ENCODE measurements at places on chromosomes 11 and 22.
A peak's percentile ranks its signal among the peaks of the same experiment; 100 is the strongest.

- DNase-seq = no peak
Measured at GRCh38 chr22:22759371-22759770, 115.0 kb downstream of the GGTLC2 start.

- no peak for DNase-seq
Measured at GRCh38 chr11:14308897-14309387, 50.0 kb downstream of the RRAS2 start.

DNA sequence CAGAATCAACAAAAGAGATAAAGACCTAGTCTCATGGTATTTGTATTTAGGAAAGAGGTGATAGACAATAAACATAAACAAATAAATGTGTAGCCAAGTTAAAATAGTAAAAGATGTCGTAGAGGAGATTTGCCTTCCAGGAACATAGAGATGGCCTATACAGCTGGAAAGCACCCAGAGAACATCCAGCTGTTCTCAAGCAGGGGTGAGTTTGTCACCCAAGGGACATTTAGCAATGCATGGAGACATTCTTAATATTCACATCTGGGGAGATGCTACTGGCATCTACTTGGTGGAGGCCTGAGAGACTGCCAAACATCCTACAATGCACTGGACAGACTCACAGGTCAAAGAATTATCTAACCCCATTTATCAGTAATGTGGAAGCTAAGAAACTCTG lies 88.3 kb downstream of the C11orf87 start:
- DNase-seq = no peak

- DNase-seq = no peak
Measured at GRCh38 chr11:46159680-46160079, 38.4 kb upstream of the PHF21A start.

DNA sequence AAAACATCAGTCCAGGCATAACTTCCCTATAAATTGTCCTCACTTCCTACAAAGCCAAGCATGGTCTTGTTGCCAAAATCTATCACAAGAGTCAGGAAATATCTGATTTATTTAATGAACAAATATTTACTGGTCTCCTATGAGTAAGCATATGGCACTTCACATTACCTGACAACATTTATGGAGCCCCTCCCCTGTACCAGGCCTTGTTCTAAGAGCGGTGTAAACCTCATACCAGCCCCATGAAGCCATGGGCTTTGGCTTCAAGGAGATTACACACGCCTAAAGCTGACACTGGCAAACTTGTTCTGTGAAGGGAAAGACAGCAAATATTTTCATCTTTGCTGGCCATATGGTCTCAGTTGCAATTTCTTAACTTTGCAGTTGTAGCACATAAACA lies 43.0 kb upstream of the EIF3D start:
- DNase-seq = no peak

- DNase-seq = peak; percentile 47
Measured at GRCh38 chr11:65430406-65431217, 8.0 kb downstream of the NEAT1 start.

GRCh38 chr11:59141673-59142460 lies 789 bp upstream of the FAM111A start:
- no peak for DNase-seq

DNA sequence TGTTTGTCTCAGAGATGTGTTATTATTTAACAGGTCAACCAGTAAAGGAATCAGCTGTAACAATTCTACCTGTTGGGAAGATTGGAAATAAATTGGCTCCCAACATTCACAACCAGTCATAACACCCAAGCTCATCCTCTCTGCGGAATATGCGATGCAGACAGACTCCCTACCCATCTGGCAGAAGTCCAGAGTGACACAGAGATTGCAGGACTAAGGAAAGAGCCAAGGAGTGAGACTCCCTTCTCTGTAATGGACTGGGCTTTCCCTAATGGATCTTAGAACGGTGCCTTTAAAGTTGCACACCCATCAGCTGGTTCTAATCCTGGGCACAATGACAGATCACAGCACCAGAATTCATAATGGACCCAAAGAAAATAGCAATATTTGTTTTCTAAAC lies 27.8 kb upstream of the UBASH3B start:
- DNase-seq = no peak

DNA sequence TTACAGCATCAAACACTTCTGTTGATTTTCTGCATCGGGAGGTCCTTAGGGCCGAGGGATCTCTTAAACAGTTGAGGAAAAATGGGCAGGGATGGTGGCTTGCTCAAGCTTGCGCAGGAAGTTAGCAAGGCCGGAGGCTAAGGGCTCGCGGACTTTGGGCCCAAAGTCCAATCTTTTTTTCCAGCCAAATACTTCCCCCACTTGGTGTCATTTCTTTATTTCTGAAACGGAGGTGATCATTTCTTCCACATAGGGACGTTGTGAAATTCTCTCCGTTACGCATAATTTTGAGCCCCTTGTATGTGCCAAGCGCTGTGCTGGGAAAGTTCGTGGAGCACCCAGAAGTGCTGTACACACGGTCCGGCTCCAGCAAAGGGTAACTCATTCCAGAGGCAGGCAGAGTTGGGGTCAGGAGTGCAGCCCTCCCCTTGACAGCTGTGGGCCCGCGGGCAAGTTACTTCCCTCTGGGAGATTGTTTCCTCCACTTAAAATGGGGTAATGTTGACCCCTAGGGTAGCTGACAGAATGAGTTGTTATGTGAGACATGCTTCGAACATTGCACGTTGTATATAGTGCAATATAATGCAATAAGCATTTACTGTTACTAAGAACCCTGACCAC lies 809 bp downstream of the MIEF1 start:
- DNase-seq = no peak

DNA sequence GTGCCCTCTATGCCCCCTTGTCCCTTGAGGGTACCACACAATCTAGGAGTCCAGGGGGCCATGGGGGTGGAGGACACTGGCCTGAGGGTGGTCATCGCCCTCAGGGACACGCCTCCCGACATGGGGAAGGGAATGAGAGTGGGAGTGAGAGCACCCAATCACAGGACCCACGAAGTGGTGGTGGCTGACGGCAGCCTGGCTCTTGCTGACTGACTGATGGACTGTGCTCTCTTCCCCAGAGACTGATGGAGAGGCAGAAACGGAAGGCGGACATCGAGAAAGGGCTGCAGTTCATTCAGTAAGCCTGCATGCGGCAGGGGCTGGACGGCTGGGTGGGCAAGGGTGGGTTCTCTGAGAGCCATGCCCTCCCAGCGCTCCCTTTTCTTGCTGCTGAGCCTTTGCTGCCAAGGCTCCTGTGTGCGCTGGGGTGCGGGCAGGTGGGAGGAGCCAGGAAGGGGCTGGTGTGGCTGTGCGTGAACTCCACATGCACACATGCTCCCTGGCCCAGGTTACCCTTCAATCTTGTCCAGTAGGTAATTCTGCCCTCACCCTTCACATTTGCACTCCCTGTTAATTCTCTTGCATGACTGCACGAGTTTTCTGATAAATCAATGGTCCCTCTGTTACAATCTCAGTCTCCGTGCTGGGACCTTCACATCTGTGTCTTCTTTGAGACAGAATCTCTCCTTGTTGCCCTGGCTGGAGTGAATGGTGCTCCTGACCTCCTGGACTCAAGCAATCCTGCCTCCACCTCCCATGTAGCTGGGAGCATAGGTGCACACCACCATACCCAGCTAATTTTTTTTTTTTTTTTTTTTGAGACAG lies 19.3 kb downstream of the ZC3H7B start:
- no peak for DNase-seq

DNA sequence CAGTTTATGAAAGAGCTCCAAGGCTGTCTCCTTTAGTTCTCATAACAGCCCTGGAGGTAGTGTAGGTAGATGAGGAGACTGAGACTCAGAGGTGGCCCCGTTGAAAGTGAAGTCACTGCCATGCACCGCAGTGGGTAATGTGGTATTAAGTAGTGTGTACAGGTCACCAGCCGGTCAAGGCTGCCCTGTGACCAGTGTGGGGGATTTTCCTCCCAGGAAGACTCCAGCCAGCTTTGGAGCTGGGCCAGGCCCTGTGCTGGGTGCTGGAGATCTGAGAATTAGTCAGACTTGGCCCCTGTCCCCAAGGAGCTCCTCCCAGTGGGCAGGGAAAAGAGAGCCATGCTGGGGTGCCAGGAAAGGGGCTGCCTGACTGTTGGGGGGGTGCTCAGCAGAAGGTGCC lies 5.3 kb downstream of the OMP start:
- no peak for DNase-seq

GRCh38 chr11:44229624-44230023 lies 80.3 kb downstream of the ALX4 start:
- DNase-seq = no peak

GRCh38 chr22:29769723-29770321 lies 2.7 kb downstream of the UQCR10 start:
- no peak for DNase-seq

- DNase-seq = no peak
Measured at GRCh38 chr22:38068641-38069371, 11.6 kb downstream of the PICK1 start.

DNA sequence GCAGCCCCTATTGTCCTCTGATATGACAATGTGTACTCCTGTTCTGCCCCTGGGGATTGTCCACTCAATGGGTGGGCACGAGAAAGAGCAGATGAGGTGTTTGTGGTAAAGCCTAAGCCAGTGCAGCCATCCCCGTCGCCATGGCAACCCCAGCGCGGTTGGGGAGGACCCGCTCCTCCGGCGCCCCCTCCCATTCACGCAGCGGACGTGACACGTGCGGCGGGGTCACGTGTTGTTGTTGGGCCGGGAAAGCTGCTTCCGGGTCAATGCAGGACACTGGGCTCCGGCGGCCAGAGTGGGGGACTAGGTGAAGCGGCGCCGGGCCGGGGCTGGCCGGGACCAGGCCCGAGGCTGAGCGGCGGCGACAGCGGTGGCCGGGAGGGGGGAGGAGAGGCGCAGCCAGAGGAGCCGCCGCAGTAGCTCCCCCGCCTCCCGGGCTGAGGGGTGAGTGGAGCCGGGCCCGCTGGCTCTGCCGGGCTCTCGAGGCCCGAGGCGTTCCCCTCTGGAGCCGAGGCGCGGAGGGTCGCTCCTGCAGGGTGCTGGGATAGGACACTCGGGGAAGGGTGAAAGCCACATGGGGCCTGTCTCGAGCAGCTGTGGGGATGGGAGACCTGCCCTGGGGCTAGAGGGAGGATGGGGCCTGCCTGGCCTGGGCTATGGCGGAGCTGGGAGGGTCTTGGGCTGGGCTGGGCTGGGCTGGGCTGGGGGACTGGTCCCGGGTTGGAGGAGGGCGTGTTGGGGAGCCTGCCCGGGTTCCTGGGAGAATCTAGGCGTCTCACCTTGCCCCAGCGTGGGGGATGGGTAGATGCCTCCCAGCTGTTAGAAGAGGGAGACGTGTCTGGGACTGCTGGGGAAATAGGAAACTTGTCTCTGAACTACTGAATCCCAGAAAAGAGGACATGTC lies at the start of gene TBCEL:
Gene TBCEL (plus strand): TSS at position 255 of the 904 bp plus-strand sequence. CDS start 21,589 bp downstream, outside the sequence.
- peak; percentile 85 for DNase-seq

- peak; percentile 78 for DNase-seq
Measured at GRCh38 chr22:50010676-50011446, 1.7 kb downstream of the IL17REL start.

DNA sequence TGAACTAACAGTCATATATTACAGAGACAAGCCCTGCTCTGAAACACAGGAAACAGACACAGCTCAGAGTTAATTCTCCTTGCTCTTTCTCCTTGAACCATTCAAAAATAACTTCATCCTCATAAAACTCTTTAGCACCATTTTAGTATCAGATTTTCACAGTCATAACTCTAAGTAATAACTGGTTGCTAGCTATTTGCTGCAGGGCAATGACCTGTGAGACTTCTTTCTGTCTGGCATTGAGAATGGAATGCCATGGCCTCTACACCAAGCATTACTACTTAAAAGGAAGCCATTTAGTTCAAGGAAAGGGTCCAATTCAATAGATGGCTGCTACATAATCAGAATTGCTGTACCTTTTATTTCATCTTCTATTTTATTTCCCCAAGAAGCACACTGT lies 186.6 kb upstream of the CCDC90B start:
- DNase-seq = no peak

- DNase-seq = no peak
Measured at GRCh38 chr11:81888391-81888790, 845.3 kb downstream of the FAM181B start.

DNA sequence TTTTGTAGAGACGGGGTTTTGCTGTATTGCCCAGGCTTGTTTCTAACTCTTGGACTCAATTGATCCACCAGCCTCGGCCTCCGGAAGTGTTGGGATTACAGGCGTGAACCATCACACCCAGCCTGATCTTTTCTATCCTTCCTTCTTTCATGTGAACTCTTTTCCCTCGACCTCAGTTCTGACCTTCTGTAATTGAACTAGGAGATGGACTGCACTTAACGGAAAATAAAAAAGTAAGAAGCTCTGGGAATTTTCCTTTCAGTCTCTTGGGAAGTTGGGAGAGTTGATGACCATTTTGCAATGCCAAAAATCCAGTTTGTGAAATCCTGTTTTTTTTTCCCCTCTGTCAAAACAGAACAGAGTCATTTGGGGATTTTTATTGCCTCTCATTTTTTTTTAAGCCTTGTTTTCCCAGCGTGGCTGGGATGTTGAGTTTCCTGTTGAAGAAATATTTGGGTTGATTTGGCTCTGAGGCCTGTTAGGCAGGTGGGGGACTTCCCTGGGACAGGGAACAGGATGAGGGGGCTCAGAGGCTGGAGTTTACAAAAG lies 26.9 kb upstream of the CYB5R3 start:
- DNase-seq = no peak

- no peak for DNase-seq
Measured at GRCh38 chr11:91373497-91373896, 851.1 kb upstream of the FAT3 start.

GRCh38 chr11:132343445-132344175 lies 973.2 kb downstream of the NTM start:
- DNase-seq = no peak

GRCh38 chr11:9438611-9439010 lies 22.2 kb upstream of the ZNF143 start:
- DNase-seq = no peak

DNA sequence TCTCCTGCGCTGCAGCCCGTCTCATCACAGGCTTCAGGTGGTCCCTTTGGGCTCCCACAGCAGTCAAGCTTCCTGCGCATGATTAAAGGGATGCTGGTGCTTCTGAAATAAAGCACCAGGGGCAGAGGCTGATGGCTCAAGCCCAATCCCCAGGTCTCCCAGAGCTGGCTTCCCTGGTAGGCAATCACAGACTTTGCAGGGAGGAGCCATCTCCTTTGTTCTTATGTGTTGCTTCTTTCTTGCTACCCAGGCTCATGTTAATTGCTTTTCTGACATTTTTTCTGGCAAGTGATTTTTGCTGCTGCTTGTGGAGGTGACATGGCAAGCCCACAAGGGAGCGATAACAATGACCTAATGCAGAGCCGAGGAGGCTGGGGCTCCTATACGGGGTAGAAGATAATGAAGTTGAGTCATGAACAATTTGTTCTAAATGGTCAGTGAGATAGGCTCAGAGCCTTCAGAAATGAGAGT lies 25.2 kb upstream of the PLET1 start:
- DNase-seq = no peak
